ENCODE measurements at places on chromosomes 5 and 9.

DNA sequence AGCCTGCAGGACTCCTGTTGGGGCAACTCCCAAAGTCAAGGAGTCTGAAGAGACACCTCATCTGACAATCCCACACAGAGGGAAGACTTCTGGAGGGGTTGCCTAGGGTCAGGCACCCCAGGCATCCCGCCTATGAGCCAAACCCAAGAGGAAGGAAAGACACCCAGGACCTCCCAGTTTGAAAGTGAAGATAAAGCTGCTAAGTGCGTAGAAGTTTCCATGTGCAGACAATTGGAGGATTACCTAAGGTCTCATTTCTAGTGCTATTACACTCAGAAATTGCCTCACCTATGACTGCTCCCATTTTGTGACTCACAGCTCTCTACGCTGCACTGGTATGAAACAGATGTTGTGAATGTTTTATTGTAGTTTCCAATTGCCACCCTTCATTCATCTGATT, 322.9 kb downstream of the SLIT3 start:
- DNase-seq: no peak

GRCh38 chr9:111917201-111917600, 20.6 kb downstream of the UGCG start:
- no peak for DNase-seq

- DNase-seq: no peak
These were observed 42.7 kb upstream of the FUBP3 start for GRCh38 chr9:130536701-130537107.

GRCh38 chr5:6274846-6275543, 103.4 kb downstream of the MED10 start:
- peak; percentile 45 for DNase-seq

GRCh38 chr5:138468966-138469539, 3.8 kb downstream of the EGR1 start:
- no peak for DNase-seq

DNA sequence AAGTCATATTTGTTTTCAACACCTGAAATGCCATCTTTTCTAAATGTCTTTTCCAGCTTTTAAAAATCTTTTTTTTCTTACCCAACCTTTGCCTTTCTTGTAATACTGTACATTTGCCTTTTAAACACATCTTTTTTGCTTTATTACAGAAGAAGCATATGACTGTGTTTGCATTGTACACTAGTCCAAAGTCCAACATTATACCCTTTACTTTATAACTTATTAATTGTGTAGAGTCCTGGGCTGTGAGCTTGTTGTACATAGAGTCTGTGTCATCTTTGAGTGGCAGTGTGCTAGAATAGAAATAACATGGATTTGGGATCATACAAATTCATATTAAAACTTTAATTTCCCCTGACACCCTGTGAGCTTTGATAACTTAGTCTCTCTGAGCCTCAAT, 23.7 kb downstream of the CWC27 start:
- DNase-seq: no peak

DNA sequence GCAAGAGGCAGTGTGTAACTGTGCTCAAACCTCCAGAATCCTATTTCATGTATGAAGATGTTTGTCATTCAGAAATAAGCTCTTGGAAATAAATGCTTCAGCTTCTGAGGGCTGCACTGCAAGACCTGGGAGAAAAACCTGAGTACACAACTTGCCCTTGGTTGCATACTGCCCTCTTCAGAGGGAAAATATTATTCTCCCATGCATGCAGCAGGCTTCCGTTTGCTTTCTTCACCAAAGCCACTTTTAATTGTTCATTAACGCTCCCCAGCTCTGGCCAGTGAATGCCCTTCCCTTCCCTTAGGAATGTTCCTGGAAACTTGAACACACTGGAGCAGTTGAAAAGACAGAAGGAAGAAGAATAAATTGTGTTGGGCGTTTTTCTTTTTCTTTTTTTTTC, 2.5 kb upstream of the WHRN start:
- DNase-seq: no peak

- DNase-seq: peak; percentile 94
These were observed 14.0 kb upstream of the TCF7 start for GRCh38 chr5:134100283-134101091.

GRCh38 chr9:17694336-17694735, 115.5 kb downstream of the SH3GL2 start:
- no peak for DNase-seq

- no peak for DNase-seq
These were observed 86.7 kb upstream of the ALDH1A1 start for GRCh38 chr9:73039271-73040263.

- DNase-seq: no peak
These were observed 424.6 kb upstream of the CDH9 start for GRCh38 chr5:27462936-27463335.

DNA sequence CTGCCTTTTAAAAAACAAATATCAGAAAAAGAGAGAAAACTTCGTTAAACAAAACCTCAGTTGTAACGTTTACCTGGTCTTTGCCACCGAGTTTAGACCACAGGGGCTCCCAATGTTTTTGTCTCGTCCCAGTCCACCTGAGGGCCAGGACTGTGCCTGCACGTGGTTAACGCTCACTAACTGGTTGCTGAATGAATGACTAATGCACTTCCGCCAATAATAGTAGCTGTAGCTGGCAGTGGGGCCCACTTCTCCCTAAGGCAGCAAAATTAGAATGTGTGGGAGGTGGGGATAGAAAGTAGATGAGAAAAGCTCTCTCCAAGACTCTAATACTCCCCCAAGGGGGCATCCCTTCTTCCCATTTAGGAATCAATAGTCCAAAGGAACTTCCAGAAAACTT, 29.1 kb upstream of the MED27 start:
- no peak for DNase-seq

DNA sequence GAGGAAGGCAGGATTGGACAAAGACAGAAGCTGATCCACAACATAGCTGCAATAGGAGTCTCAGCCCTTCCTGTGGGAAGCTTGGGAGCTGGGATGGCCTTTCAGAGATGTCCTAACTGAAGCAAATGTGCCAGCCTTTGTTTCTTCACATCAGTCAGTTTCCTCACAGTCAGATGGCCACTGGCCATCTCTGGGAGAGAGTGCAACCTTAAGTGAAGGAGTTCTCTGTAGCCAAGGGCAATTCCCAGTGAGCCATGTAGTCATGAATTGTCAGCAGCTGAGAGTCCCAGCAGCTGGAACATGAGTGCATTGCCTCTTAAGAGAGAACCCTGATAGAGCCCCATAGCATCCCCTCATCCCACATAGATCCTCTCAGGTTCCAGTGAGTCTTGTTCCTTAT, 89.1 kb upstream of the LIFR start:
- no peak for DNase-seq

- DNase-seq: no peak
These were observed 322.5 kb downstream of the CDK5RAP2 start for GRCh38 chr9:120257483-120257882.

GRCh38 chr5:56339732-56340131, 106.6 kb upstream of the ANKRD55 start:
- DNase-seq: no peak

- peak; percentile 4 for DNase-seq
These were observed at the start of the genes BRD9 and TRIP13 for GRCh38 chr5:892394-893136. Gene BRD9 (minus strand): TSS chr5:892801. CDS start chr5:892657, 144 bp downstream. Gene TRIP13 (plus strand): TSS chr5:892884. CDS start chr5:892999, 115 bp downstream.

GRCh38 chr9:35816708-35817107, 1.9 kb upstream of the HINT2 start:
- DNase-seq: no peak

DNA sequence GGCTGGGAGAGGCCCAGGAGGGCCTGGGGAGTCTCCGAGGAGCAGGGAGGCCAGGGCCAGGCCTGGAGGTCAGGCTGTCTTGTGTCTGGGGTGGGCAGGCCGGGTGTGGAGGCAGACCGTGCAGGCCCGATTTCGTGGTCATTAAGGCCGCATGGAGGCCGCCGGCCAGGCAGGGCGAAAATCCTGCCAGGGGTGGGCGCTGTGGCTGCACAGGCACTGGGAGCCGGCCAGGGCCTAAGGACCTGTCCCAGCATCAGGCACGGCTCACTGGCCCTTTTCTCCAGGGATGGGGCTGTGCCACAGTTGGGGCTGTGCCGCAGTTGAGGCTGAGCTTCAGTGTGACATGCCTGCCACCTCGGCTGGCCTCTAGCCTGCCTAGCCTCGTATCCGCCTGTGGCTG, 35.9 kb downstream of the ASS1 start:
- no peak for DNase-seq

DNA sequence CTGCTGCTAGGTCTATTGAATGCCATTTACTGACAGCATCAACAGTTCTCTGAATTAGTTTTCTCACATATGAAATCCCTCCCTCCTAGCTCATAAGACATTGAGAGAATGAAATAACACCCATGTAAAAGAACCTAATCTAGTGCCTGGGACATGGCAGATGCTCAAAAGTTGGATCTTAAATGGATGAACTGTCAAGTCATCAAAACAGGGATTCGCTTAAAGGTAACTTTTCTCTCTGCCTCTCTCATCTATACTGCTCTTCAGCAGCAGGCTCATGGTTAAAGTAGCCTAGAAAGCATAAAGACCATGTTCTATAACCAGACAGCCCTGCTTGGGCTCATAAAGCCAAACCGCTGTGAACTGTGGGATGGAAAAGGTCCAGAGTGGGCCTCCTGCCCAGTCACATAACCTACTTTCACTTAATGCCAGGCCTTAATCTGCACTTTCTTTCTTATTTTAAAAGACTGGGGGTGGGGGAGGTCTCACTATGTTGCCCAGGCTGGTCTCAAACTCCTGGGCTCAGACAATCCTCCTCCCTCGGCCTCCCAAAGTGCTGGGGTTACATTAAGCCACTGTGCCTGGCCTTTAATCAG, 3.7 kb downstream of the TMEM245 start:
- no peak for DNase-seq

DNA sequence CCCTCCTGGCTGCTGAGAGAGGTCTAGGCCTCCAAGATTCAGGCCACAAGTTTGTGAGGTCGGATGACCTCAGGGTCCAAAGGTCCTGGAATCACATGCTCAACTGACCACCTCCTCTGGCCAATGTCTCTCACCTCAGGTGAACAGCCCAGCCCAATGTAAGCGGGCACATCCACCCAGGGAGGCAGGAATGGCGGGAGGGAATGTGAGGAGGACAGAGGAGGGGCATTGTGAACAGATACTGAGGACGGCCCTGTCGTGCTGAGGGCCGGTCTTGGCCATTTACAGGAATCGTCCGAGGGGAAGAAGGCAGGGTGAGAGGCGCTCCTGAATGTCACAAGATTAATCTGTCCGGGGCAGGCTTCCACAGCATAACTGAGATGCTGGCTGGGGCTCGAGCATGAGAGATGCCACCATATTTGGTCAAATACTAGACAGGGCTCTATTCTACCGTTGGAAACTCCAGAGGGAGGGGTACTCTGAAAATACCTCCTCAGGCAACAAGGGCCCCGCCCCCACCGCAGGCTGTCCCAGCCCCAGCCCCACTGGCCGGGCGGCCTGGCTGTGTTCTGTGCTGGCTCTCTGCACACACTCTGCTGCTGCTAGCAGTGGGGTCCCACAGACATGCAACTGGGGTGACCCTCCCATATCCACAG, 1.5 kb upstream of the IL17B start:
- no peak for DNase-seq

GRCh38 chr5:107538805-107539445, 131.8 kb downstream of the EFNA5 start:
- no peak for DNase-seq

DNA sequence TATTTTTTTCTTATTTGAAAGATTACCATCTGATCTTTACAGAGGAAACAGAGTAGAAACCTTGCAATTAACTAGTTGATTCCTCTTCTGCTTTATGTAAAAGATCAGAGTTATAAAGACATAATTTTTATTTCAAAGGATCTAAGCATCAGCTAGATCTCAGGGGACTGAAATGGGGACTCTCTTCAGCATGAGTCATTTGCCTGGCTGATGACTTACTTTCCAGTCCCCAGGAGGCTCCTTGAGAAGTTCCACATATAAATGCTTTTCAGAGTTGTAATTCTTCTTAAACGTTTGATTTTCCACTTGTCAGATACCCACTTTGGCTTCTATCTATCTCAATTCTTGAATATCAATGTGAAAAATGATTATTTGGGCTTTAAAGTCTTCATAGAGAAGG, 389.4 kb downstream of the RAB3C start:
- DNase-seq: no peak

- DNase-seq: no peak
These were observed 1378.5 kb upstream of the NUDT12 start for GRCh38 chr5:104941030-104941645.

DNA sequence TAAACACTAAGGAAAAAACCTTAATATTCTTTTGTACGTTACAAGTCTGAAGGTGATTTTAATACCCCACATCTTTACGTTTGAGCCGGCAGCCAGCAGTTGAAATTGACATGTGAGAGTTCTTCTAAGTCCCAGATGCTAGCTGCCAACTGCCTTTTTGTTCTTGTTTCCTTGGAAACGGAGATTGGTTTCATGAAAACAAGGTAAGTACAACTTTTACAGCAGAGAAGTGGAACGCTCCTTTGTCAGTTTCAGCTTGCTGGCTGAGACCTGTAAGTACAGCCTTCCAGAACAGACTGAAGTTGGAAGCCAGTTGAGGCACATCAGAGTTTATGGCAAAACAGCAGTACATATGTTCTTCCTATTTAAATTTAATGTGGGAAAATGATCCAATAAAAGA, 1018.4 kb upstream of the ARRDC3 start:
- DNase-seq: no peak

GRCh38 chr5:8184455-8185063, 315.6 kb downstream of the MTRR start:
- no peak for DNase-seq

GRCh38 chr5:72010430-72010829, 96.8 kb upstream of the MAP1B start:
- DNase-seq: no peak

DNA sequence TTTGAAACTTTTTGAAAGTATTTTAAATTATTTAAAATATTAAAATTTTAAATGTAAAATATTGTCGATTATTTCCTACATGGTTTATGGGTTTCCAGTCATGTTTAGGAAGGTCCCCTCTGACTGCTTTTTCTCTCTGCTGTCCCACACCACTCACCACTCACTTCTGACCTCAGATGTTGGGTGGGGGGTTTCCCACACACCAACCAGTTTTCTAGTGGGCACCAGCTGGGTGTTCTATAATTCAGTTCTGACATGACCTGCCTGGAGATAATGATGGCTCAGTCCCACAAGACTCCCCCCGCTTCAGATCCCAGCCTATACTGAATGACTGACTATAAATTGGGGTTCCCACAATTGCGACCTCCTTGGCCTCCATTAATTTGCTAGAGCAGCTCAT, 310.4 kb downstream of the GADD45G start:
- no peak for DNase-seq

DNA sequence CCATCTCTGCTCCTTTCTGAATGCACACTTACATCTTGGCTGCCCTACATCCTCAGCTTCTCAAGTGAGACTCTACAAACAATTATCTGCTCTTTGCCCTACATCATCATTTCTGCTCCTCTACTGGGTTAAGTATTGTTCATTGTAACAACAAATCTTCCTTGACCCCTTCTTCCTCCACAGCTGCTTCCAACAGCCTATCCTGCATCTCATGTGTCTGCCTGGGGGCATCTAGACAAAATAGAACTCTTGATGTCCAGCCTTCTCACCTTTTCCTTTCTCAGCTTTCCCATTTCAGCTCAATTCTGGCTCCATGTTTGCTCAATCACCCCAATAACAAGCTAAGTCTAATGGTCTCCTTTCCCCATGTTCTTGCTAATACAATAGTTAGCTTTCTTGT, 509.8 kb downstream of the DIRAS2 start:
- no peak for DNase-seq

- DNase-seq: peak; percentile 2
These were observed 46.7 kb upstream of the UBQLN1 start for GRCh38 chr9:83754383-83754977.

Measured in GM12878 (cell line).